ENCODE measurements at places on chromosomes 4 and X.

GRCh38 chr4:31291238-31291637 is 571.1 kb downstream of the PCDH7 start:
- DNase-seq = no peak

DNA sequence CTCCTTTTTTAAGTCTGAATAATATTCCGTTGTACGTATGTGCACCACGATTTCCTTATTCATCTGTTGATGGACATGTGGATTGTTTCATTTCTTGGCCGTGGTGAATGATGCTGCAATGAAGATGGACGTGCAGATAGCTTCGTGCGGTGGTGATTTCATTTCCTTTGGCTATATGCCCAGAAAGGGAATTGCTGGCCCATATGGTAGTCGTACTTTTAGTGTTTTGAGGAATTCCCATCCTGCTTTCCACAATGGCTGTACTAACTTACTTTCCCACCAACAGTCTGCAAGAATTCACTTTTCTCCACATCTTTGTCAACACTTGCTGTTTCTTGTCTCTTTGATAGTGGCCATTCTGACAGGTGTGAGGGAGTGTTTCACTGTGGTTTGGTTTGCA is 12.8 kb downstream of the ZFP42 start:
- DNase-seq = peak; percentile 81

DNA sequence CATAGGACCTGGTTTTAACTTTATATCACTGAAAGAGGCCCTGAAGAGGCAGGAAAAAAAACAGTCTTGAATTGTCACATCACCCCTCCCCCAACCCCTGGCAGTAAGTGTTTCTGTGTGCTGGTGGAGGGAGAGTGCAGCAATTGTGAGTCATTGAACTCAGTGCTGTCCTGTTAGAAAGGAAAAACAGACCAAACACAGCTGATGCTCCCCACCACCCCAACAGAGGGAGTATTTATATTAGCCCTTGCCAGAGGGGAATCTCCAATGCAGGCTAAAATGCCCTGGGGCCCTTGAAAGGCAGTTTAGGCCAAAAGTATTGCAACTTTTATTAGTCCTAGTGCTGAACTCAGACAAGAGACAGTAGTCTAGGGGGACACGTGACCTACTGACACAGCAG is 197.8 kb upstream of the AGTR2 start:
- DNase-seq = no peak

DNA sequence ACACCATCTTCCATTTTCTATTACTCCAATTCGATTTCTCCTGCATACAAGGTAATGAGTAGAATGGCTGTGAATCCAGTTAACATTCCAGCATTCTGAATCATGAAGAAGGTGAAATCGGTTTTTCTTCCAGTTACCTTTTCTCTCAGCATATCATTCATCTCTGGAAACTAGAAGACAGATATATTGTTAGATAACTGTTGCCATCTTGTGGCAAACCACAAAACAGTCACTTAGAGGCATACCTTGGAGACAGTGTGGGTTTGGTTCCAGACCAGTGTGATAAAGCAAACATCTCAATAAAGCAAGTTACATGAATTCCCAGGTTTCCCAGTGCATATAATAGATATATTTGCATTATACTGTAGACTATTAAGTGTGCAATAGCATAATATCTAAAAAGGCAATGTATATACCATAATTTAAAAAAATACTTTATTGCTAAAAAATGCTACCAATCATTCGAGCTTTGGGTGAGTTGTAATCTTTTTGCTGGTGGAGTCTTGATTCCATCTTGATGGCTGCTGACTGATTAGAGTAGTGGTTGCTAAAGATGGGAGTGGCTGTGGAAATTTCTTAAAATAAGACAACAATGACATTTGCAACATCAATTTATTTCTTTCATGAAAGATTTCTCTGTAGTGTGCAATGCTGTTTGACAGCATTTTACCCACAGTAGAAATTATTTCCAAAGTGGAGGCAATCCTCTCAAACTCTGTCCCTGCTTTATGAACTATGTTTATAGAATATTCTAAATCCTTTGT is 82.1 kb downstream of the SLC39A8 start:
- peak; percentile 52 for DNase-seq

- no peak for DNase-seq
Measured at GRCh38 chr4:169313732-169314131, 43.0 kb upstream of the SH3RF1 start.

DNA sequence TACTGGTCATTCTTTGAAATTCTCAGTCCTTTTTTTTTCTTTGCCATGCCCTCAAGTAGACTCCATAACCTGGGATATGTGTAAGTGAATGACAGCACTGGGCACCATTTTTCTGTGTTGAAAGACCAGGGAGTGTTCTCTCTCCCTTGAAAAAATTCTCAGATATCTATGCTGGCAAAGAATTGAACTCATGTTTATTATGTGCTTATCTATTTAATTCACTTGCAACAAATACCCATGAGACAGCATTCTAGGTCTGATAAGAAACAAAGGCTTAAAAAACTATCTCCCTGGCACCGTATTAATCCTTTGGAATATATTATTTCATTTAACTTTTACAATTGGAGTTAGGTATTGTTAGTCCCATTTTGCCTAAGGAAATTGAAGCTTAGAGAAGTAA is 36.7 kb downstream of the LARP7 start:
- no peak for DNase-seq

DNA sequence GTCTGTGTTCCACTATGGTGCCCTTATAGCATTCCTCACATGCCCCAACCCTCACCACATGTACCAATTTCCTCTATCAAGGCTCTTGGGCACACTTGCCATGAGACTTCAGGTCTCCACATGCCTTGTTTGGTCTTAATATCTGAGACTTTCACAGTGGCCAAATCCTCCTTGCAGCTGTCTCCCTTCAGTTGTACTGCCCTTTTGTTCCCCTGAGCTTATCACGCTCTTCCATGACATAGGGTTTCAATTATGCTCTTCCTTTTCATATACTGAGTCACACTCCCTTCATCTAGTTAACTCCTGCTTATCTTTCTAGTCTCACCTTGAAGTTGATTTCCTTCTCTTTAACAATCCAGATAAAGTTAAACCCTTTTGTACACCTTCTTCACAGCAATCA is 212.9 kb downstream of the PDHA2 start:
- DNase-seq = no peak

- no peak for DNase-seq
Measured at GRCh38 chr4:47050761-47051725, 19.7 kb downstream of the GABRB1 start.

GRCh38 chr4:113884655-113885054 is 94.8 kb downstream of the ARSJ start:
- DNase-seq = no peak

GRCh38 chr4:87505862-87506261 is 23.3 kb downstream of the SPARCL1 start:
- DNase-seq = no peak

GRCh38 chrX:65873385-65873784 is 166.5 kb downstream of the VSIG4 start:
- DNase-seq = no peak

DNA sequence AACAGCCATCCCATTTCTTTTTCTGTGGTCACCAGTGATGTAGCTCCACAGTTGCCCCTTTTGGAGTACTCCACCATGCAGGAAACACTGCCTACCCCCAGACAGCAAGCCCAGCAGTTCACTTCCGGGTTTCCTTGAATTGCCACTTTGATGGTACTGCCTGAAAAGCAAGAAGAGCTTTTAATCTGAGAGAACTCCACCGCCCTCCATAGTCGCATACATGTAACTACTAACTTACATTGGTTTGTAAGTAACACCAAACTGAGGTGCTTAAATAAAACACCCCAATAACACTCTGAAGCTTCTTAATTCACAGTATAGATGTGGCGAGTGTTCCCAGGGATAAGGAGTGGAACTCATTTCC is 53.6 kb upstream of the HPSE start:
- DNase-seq = peak; percentile 11

DNA sequence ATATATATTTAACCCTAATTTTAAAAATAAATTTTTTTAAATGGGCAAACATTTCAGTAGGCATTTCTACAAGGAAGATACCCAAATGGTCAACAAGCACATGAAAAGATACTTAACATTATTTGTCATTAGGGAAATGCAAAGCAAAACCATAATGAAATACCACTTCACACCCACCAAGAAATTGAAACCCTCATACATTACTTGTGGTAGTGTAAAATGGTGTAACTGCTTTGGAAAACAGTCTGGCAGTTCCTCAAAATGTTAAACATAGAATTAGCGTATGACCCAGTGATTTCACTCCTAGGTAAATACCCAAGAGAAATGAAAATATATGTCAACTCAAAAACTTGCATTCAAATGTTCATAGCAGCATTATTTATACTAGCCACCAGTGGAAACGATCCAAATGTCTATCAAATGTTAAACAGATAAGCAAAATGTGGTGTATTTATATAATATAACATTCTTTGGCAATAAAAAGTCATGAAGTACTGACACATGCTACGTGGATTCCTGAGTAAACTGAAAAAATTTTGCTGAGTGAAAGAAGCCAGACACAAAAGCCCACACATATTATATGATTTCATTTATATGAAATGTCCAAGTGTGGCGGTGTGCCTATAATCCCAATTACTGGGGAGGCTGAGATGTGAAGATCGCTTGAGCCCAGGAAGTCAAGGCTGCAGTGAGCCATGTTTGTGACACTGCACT is 16.6 kb downstream of the TRIM2 start:
- DNase-seq = peak; percentile 50

DNA sequence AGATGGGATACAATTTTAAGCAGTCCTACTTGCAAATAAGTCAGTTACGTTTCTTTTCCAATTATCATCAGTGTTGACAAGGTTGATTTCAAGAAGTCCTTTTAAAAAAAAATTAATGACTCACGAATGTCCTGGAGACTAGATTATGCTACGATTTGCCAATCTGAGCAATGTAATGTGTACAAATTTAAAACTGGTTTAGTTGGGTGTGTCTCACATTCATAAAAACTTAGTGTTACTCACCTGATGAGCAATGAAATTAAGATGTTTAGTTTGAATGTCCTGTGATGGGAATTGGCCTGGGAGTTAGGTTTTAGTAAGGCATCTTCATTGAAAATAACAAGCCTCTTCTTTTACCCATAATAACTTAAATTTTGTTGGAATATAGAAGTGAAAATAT is 136.7 kb upstream of the POF1B start:
- no peak for DNase-seq

- DNase-seq = no peak
Measured at GRCh38 chr4:168723569-168723968, 226.7 kb downstream of the PALLD start.

DNA sequence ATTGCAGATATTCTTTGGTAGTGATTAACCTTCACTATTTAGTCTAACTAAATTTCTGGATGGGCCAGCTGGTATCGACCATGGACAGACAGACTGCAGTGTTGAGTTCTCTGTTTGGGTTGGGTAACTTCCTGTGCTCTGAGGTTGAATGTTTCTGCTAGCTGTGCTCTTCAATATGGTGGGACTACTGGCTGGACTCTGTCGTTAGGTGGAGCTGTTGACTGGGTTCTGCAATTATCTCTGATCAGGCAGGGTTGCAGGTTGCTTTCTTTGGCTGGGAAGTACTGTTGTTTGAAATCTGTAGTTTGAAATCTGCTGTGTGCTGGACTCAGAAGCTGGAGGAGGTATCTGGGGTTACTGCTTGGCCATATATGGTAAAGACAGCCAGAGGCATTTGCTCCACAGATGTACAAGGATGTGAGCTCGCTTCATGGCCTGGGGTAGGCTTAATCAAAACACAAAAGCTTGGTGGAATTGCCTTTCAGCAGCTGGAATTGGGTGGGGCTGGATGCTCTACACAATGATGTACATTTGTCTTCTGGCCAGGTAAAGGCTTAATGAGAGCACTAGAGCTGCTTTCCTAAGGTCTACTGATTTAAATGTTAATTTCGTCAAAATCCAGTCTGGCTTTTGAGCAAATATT is 1472.0 kb downstream of the FAM133A start:
- no peak for DNase-seq

DNA sequence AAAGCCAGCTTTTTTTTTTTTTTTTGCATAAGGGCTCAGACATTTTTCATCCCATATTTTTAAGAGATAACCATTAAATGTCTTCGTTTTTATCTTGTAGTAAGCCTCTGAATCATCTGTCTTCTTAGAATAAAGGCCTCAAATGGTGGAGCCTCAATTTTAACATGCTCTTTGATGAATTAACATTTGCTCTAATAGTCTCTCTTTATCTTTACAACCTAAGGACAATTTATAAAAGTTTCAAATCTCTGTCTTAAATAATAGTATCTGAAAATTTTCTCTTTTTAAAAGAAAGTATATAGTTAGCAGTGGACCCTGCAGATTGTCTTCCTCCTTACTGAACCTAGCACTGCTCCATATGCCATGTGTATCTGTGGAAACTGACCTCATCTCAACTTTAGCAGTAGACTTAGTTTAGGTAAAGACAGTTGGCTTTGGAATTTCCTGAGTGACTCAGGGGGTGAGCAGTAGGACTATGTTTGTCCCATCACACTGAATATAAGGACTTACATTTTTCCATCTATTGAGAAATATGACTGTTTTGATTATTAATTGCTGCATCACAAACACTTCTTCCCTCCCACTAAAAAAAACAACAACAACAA is 1658.0 kb downstream of the STIM2 start:
- peak; percentile 73 for DNase-seq

Data from EH (cell line).